Stimulated activated CD4-positive, alpha-beta T cell treated with anti-CD3 and anti-CD28 coated beads, Interleukin-4, amount 100 ng/mL, for 4 hours (primary cell): ENCODE measurements at places on chromosomes 6 and 20.

DNA sequence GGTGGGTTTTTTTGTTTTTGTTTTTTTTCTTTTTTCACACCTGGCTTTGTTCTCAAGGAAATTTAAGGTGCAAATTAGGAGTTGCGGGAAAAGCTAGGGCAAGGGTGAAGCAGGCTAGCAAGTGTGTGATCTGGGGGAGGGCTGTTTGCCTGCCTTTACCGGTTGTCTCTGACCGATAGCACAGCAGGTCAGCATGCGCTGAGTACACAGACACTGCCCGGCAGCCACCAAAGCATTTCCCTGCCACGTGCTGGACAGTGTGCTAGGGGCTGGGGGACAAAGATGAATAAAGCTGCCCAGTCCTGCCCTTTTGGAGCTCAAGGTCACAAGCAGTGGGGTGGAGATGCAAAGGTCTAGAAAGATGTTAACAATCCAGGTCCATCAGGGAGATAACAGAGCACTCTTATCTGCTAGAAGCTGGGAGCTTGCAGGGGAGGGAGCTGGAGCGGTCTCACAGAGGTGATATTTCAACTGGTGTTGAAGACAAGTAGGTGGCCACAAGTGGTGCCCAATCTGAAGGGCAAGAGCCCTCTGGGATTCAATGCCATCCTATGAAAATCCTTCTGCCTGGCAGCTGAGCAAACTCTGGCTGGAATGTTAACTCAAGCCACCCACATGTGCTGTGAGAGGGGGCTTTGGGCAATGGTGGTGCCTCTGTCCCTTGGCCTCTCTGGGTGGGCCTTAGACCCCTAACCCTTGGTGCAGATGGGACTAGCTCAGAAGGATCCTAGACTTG is 24.5 kb downstream of the TTBK1 start:
- no peak for DNase-seq

GRCh38 chr6:28303570-28303969 is 22.2 kb downstream of the PGBD1 start:
- DNase-seq = no peak

DNA sequence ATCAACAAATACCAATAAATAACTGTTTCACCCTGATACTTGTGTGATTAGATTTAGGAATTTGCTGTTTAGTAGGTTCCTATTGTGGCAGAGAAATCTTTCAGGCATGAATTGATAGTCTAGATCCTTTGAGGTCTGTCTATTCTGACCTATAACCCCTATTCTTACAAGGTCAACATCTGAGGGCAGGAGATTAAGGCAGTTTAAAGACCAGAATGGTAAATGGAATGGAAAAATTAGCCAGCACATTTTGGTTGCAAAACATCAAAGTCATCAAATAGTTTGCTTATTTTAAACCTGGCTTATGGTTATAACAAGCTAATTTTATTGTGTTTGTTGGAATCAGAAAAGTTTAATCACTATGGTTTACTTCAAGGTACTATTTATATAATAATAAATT is 78.4 kb downstream of the LIN28B start:
- DNase-seq = no peak

DNA sequence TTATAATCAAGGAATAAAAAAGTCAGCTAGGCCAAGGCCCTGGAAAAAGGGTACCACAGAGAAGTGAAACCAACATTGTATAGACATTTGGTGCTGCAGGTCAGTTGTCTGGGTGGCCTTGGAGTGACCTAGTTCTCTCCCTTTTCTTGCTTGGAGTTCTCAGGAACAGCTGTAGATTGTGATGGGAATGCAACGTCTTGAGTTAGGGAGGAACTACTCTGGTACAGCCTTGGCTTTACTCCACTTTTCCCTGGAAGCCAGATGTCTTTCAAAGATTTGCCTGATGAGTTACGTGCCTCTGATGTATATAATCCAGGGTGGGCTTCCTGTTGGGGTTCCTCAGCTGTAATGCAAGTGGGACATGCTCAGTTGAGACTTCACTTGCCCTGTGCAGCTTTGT is 694.7 kb downstream of the HTR1B start:
- no peak for DNase-seq

DNA sequence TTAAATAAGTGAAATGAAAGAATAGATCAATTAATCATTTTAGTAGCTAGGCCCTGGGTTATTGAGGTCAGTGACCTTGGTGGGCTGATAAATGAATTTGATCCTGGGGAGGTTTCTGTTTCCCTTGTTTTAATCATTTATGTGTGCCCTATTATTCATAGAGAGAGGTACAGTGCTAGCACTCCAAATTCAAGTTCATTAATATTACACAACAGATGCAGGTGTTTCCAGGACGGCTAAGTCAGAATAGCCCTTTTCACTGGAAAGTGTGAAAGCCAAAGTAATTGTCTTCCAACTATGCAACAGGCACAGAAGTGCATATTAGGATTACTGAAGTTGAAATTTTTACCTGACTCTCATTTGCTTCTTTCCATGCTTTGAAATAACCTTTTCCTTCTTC is 61.7 kb upstream of the SGK1 start:
- DNase-seq = no peak

DNA sequence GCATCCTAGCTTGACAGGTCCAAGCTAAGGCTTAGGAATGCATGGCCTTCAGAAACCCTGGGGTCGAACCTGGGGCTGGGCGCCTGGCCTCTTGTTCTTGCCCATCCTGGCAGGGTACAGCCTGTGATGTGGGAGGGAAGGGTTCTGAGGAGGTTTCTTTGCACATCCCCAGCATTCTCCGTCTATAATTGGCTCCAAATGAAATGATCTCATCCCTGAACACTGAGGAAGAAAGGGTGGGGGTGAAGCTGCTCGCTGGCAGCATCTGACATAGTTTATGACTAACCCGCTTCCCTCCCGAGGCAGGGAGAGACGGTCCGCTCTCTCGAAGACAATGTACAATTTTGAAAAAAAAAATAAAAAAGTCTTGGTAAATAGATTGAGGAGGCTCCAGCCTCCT is 67.1 kb upstream of the ZNFX1 start:
- no peak for DNase-seq

- DNase-seq = no peak
These were observed 426 bp downstream of the TRMT6 start for GRCh38 chr20:5949943-5950270.
